ENCODE measurements at places on chromosomes 3 and 15. TPM values are rescaled to one million over a fixed set of nuclear protein-coding genes. Genes with fewer than 3 reads are reported as not detected.

- H3K4me1 ChIP-seq, result no peaks in the 10 kb centered on the region
- H3K4me3 ChIP-seq, result no peak overlapping the region
- no peaks in the 10 kb centered on the region for H3K36me3 ChIP-seq
- no peak for DNase-seq
Observed at GRCh38 chr15:100053474-100054121, 288.2 kb downstream of the ADAMTS17 start.

SLC22A13 gene
- total RNA-seq, result not detected

DNA sequence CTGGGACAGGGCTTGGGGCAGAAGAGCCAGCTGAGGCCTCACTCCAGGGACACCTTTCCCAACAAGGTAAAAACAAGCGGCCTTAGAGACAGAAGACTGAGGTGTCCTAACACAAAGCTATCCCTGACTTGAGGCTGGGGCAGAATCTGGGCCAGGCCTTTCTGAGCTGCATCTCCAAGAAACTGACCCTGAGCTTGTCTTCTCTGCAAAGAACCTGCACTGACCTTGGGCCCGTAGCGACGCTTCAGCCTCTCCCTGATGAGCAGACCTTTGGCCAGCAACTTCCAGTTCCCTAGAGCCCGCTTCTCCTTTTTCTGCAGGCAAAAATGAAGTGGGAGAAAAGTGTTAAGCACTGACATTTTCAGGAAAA lies 22.2 kb downstream of the TMEM43 start:
- H3K27me3 ChIP-seq, result no peaks in the 10 kb centered on the region
- H3K4me3 ChIP-seq, result no peak overlapping the region
- H3K4me1 ChIP-seq, result peaks cover 36% of the 10 kb centered on the region
- no peak for DNase-seq

DNA sequence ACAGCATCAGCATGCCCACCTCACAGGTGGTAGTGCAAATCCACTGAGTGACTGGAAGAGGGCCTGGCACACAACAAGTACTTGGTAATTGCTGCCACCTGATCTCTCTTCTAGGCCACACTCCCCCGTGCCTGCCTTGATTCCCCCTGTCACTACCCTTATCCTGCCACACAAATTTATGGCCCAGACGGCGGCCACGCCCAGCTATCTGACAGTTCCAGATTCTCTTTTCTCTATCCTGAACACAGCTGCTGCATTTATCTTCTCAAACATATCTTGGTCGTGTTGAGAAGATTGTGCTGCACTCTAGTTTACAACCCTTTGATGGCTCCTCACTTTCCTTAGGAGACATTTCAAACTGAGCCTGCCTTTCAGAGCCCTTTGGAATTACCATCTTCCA lies 585.2 kb downstream of the NTRK3 start:
- H3K36me3 ChIP-seq, result no peaks in the 10 kb centered on the region
- no peak for DNase-seq
- H3K4me1 ChIP-seq, result peaks cover 9% of the 10 kb centered on the region
- H3K27ac ChIP-seq, result no peak overlapping the region

CP gene
- 1.7 TPM for total RNA-seq

ISLR2 gene
- total RNA-seq, result not detected

DNA sequence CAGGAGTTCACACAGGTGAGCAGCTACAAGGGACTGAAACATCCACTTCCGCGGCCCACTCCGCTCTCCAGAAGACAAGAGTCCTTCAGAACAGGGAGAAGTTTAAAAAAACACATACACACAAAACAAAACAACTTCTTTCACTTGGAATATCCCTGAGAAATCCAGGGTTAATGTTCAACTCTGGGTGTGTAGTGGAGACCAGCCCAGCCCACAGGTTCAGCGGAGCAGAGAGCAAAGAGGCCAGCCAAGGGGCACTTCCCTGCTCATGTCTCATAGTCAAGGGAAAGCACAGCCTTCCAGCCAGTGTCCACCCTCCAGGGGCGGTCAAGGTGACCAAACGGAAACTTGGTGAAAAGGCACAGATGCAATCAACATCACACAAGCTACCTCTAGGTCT lies 41.6 kb downstream of the WNT5A start:
- H3K4me3 ChIP-seq, result no peak overlapping the region
- no peaks in the 10 kb centered on the region for H3K36me3 ChIP-seq
- no peak overlapping the region for H3K27ac ChIP-seq
- no peaks in the 10 kb centered on the region for H3K27me3 ChIP-seq
- DNase-seq, result no peak

GRCh38 chr3:21913791-21914190 lies 162.8 kb upstream of the ZNF385D start:
- no peaks in the 10 kb centered on the region for H3K36me3 ChIP-seq
- no peak overlapping the region for H3K27ac ChIP-seq
- H3K4me3 ChIP-seq, result no peak overlapping the region
- H3K4me1 ChIP-seq, result no peaks in the 10 kb centered on the region
- DNase-seq, result no peak
- H3K27me3 ChIP-seq, result no peaks in the 10 kb centered on the region

CYP11A1 gene
- 1.3 TPM for total RNA-seq

DNA sequence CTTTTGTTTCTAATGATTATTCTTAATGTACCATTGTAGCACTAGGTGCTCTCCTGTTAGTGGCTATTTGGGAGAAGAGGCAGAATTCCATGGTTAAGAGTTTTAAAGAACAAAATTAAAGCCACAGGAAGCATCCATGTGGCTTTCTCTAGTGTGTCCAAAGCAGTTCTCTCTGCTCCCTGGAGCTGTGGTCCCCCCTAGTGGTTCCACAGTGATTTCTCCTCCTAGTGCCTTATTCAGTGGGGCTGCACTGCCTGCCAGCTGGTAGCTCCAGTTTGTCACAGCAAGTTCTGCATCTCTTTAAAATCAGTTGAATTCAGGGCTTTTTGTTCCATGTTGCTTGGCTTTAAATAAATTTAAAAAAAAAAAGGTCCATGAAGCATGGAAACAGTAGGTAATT lies 39.6 kb upstream of the FAM98B start:
- H3K27me3 ChIP-seq, result no peaks in the 10 kb centered on the region
- no peak overlapping the region for H3K27ac ChIP-seq
- H3K4me1 ChIP-seq, result no peaks in the 10 kb centered on the region
- peak; percentile 46 for DNase-seq
- no peaks in the 10 kb centered on the region for H3K36me3 ChIP-seq

DNA sequence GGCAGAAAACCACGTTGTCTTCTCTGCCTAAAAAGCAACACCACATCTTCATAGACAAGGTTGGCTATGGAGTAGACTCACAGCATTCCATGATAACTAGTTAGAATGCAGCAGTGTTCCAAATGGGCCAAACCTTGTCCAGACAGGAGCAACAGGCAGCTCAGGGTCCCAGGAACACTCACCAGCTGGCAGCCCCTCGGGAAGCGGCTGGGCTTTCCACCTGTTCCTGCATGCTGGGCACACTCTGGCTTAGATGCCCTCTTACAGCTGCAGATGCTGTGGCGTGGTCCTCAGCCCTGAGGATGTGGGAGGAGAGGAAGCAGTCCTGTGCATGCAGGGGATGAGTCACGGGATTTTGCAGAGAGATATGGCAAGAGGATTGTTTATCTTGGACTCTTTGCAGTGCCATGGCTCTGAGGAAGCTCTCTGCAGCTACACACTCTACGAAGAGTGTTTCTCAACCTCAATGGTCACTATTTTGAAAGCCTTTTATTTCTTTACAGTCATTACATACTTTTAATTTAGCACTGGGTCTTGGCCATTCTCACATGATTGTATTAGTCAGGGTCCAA lies 11.3 kb downstream of the NRROS start:
- H3K4me1 ChIP-seq, result peaks cover 4% of the 10 kb centered on the region
- peak; percentile 23 for DNase-seq
- no peak overlapping the region for H3K27ac ChIP-seq
- H3K4me3 ChIP-seq, result no peak overlapping the region
- H3K27me3 ChIP-seq, result no peaks in the 10 kb centered on the region

CCDC13 gene
- total RNA-seq, result 0.39 TPM

GRCh38 chr3:31800436-31800835 lies 180.6 kb downstream of the OSBPL10 start:
- H3K36me3 ChIP-seq, result no peaks in the 10 kb centered on the region
- H3K4me3 ChIP-seq, result no peak overlapping the region
- no peaks in the 10 kb centered on the region for H3K27me3 ChIP-seq

GRCh38 chr3:53005854-53006513 lies 39.9 kb downstream of the SFMBT1 start:
- no peaks in the 10 kb centered on the region for H3K36me3 ChIP-seq
- no peak for DNase-seq
- H3K4me1 ChIP-seq, result no peaks in the 10 kb centered on the region

DNA sequence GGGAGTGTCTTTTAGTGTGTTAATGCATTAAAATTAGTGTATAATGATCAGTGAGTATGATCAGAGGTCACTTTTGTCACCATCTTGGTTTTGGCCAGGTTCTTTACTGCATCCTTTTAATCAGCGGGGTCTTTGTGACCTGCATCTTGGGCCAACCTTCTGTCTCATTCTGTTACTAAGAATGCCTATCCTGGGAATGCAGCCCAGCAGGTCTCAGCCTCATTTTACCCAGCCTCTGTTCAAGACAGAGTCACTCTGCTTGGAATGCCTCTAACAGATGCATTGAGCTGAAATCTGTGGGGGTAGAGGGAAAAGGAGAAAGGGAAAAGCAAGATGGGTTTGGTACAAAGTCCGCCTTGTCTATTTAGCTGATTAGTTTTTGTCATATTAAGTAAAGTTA lies 5.3 kb upstream of the BLOC1S6 start:
- H3K4me1 ChIP-seq, result peaks cover 9% of the 10 kb centered on the region
- H3K27ac ChIP-seq, result no peak overlapping the region
- no peaks in the 10 kb centered on the region for H3K27me3 ChIP-seq

- H3K27me3 ChIP-seq, result no peaks in the 10 kb centered on the region
- no peaks in the 10 kb centered on the region for H3K4me1 ChIP-seq
- H3K27ac ChIP-seq, result no peak overlapping the region
- no peaks in the 10 kb centered on the region for H3K36me3 ChIP-seq
- no peak for DNase-seq
Observed at GRCh38 chr3:48856469-48856868, 8.8 kb upstream of the PRKAR2A start.

IRAK2 gene
- 4.7 TPM for total RNA-seq

- DNase-seq, result no peak
- no peaks in the 10 kb centered on the region for H3K27me3 ChIP-seq
- H3K4me1 ChIP-seq, result no peaks in the 10 kb centered on the region
Observed at GRCh38 chr3:10137178-10137577, 4.4 kb upstream of the VHL start.

All from SJSA1 (cell line).